Sigmoid colon (tissue), 7 donors: ENCODE measurements at places on chromosomes 5 and 9. TPM values are rescaled to one million over a fixed set of nuclear protein-coding genes. Genes with fewer than 3 reads are reported as not detected.

GRCh38 chr5:178941361-178941760, 363 bp downstream of the ZNF454 start:
- no peaks in the 10 kb centered on the region for H3K27me3 ChIP-seq
- H3K27ac ChIP-seq: peak overlapping the region; percentile 82
- peaks cover 8% of the 10 kb centered on the region for H3K36me3 ChIP-seq
- DNase-seq: peak; percentile 69

DNA sequence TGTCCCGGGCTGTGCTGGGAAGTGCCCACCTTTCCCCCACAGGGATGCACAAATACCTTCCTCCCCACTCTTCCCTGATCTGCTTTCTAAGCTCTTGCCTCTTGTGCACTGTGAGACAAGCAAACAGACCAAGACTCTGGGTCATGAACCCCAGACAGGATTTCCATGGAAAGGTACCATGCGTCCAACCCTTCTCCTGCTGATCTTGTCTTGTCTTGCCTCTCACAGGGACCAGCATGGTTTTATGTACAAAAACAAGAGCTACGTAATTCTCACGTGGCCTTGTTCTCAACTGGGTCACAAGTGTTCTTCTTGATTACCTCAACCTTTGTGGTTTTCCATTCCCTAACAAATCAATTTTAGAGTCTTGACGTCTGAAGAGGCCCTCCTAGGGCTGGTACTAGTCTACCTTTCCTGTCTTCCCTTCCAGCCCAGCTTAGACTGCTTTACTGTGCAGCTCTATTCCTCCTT, 176.5 kb upstream of the MAP3K1 start:
- H3K4me1 ChIP-seq: no peaks in the 10 kb centered on the region
- no peaks in the 10 kb centered on the region for H3K27me3 ChIP-seq
- H3K36me3 ChIP-seq: no peaks in the 10 kb centered on the region
- no peak for DNase-seq
- H3K27ac ChIP-seq: no peak overlapping the region
- H3K4me3 ChIP-seq: no peak overlapping the region

PAEP gene
- not detected for total RNA-seq

FABP6 gene
- not detected for total RNA-seq

GRCh38 chr9:4301296-4301695, 1.4 kb upstream of the GLIS3 start:
- DNase-seq: no peak
- no peaks in the 10 kb centered on the region for H3K27me3 ChIP-seq
- H3K27ac ChIP-seq: no peak overlapping the region
- H3K36me3 ChIP-seq: no peaks in the 10 kb centered on the region
- no peaks in the 10 kb centered on the region for H3K4me1 ChIP-seq
- no peak overlapping the region for H3K4me3 ChIP-seq

GRCh38 chr5:30040488-30041118, 1152.9 kb upstream of the CDH6 start:
- H3K27me3 ChIP-seq: no peaks in the 10 kb centered on the region
- no peak overlapping the region for H3K4me3 ChIP-seq
- no peaks in the 10 kb centered on the region for H3K4me1 ChIP-seq
- DNase-seq: no peak
- H3K27ac ChIP-seq: no peak overlapping the region
